ENCODE measurements at places on chromosomes 12 and 14.

GRCh38 chr14:70096866-70097265 lies 91.9 kb downstream of the SLC8A3 start:
- DNase-seq = no peak

DNA sequence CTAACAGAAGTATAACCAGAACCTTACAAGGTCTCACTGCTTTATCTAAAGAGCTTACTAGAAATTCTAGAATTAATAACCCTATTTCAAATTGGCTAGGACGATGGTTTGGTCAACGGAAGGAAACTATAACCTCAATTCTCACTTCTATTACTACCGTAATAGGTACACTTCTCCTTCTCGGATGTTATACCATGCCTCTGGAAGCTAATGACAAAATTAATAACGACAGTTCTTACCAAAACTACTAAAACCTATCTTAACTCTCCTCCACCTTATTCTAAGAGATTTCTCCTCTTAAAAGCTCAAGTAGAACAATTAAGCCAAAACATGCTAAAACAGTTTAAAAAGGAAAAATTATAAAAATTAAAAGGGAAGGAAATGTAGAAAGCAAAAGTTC lies 23.7 kb upstream of the UBC start:
- DNase-seq = no peak

- DNase-seq = no peak
These were observed 3.3 kb downstream of the NCKAP5L start for GRCh38 chr12:49824895-49825294.

- no peak for DNase-seq
These were observed 41.3 kb downstream of the CDC42BPB start for GRCh38 chr14:103016071-103016470.

GRCh38 chr12:24751181-24751580 lies 197.7 kb downstream of the BCAT1 start:
- DNase-seq = no peak

GRCh38 chr12:59668674-59669073 lies 72.8 kb downstream of the SLC16A7 start:
- DNase-seq = no peak

GRCh38 chr14:75240781-75241180 lies 37.8 kb upstream of the FOS start:
- no peak for DNase-seq

DNA sequence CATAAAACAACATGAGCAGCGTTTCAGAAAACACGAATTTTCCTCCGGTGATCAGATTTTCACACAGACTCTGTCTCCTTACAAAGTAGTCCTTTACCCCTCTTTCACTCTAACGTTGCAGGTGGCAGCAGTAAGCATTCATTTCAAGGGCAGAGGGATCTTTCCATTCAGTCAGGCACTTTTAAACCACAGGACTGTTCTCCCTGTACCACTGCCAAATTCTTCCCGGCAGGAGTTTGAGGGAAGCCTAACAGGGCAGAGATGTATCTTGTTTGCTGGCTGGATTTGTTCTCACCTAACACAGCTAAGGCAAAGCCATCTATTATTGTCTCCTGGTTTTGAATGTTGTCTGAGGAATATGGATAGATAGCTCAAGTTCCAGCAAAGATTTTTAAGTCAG lies 1187.3 kb upstream of the SEL1L start:
- DNase-seq = no peak

DNA sequence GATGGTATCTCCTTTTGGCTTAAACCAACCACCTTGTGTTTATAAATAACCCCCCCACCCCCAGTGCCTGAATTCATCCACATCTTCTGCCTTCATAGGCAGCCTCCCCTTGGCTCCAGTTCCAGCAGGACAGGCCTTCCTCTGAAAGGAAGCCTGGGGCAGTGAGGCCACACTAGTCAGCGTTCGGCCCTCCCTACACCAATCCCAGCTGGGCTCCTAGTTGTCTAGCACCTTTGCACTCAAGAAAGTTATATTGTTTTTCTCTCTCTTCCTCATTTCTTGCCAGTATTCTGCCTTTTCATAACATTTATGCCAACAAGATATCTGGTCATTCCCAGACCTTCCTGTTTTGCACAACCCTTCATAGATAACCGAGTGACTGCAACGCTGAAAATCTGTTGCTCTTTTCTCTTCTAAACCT lies 73.1 kb upstream of the ACTN1 start:
- no peak for DNase-seq

- DNase-seq = no peak
These were observed 107.7 kb upstream of the BCAT1 start for GRCh38 chr12:25056486-25057130.

GRCh38 chr14:26289891-26290486 lies 307.8 kb downstream of the NOVA1 start:
- DNase-seq = no peak

- no peak for DNase-seq
These were observed 96.8 kb downstream of the EP400 start for GRCh38 chr12:132046561-132046960.

DNA sequence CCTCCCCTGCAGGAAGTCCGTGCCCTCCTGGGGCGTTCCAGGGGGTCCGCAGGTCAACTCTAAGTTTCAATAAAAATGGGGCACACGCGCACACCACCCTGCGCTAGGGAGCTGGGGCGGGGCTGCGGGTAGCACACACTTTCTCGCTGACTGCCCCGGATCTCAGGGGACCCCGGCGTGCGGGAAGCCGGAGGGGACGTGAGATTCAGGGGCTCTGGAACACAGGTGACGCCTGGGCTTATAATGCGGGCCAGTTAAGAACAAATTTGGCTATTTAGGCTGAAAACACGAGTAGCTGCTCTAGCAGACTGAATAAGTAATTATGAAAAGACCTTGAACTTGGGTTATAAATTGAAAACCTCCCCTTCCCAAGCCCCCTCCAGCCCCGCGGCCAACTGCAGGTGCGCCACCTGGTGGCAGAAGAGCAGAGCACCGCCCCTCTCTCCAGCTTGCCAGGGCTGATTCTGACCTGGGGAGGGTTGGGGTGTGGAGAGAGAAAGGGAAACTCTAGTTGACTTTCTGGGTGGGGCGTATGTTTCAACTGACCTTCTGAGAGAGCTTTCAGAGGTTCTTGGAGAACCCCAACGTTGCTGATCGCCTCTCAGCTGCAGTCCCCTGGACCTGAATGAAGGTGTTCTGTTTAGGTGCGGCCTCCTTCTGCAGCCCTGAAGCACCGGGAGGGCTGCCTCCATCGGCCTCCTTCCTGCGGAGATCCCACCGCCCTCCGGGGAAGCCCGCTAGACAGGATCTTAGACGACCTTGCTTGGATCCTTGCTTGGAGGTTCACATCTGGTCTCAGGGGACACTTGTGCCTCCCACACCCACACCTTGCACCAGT lies 118.4 kb upstream of the EVL start:
- peak; percentile 67 for DNase-seq

GRCh38 chr14:54737132-54737711 lies 165.4 kb downstream of the GCH1 start:
- no peak for DNase-seq

DNA sequence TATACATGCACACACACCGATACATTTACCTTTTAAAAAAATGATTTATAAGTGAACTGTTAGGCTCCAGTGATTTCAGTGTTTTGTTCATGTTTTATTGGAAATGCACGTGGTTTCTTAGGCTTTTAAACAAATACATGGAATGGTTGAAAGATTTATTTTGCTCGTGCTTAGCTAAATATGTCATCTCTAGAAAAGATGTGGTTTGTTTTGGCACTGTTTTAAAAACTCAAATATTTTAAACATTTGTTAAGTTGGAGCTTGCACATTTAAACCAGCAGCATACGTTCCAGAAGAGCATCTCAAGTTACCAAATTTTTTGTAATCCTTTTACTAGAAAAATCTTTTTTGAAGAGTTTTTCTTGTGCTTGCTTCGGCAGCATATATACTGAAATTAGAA lies 44.5 kb downstream of the FOXA1 start:
- DNase-seq = no peak

DNA sequence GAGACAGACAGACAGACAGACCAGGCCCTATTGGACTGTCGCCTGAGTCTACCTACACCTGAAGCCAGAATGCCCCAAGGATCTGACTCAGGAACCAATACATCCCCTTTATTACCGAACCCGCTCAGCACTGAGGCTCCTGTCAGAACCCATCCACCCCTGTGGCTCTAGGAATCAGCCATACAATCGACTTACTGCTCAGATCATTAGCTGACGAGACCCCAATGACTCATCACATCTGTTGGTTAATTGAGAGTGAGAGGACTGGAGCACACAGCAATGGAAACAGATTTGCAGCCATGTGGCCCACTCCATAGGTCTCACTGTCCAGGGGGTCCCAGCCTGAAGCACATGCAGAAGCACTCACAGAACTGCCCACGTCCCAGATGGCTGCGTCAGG lies 15.2 kb downstream of the ITPK1 start:
- no peak for DNase-seq

- DNase-seq = no peak
These were observed 113.2 kb downstream of the DPF3 start for GRCh38 chr14:72780751-72781150.

DNA sequence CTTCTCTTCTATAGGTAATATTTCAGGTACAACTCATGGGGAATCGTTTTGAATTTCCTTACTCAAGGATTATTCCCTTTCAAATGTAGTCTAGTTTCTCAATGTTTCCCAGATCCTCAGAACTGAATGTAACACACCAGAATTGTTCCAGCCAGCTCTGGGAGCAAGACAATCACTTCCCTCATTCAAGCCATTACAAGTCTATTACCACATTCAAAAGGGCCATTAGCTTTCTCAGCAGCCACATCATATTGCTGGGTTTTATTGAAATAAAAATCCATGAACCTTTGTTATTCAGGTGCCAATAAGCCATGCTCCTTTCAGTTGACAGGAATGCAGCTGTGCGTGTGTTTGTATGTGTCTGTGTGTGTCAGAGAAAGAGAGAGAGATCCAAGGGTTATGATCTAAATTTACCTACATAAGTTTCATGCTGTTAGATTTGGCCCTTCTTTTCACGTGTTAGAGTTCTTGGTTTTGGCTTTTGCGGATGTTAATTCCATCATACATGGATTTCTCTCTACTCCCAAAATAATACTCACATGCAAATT lies 357.7 kb downstream of the BCAT1 start:
- DNase-seq = no peak

GRCh38 chr14:68374682-68375081 lies 418.2 kb downstream of the ZFP36L1 start:
- no peak for DNase-seq

All from activated T-cell treated with anti-CD3 and anti-CD28 coated beads, Interleukin-2, amount 50 U/mL, for 1 hour (primary cell).